ENCODE measurements at places on chromosomes 2 and 18.

- no peak for DNase-seq
These were observed 94.0 kb upstream of the SULT1C3 start for GRCh38 chr2:108145557-108146326.

DNA sequence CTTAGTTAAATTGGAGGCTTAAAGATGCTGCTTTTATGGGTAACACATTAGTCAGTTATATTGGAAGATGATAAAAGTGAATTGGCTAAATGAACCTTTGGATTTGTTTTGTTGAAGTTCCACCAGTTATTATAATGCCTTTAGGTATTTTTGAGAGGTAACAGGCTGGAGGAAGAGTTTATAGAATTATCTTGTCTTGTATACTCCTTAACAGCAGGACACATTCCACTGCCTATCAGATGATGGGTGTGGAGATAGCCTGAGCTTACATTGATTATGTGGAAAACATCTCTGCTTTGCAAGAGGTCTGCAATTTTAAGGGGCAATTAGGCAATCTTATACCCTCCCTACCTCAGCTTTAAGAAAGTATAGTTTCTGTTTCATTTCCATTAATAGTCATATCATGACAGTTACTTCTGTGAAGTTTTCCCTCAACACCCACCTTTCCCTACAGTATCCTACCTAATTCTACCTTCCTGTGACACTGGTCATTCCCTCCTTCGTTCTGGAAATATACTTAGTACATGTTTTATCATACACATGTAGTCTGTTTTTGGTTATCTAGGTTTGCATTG lies 403.7 kb upstream of the SPRED2 start:
- no peak for DNase-seq

DNA sequence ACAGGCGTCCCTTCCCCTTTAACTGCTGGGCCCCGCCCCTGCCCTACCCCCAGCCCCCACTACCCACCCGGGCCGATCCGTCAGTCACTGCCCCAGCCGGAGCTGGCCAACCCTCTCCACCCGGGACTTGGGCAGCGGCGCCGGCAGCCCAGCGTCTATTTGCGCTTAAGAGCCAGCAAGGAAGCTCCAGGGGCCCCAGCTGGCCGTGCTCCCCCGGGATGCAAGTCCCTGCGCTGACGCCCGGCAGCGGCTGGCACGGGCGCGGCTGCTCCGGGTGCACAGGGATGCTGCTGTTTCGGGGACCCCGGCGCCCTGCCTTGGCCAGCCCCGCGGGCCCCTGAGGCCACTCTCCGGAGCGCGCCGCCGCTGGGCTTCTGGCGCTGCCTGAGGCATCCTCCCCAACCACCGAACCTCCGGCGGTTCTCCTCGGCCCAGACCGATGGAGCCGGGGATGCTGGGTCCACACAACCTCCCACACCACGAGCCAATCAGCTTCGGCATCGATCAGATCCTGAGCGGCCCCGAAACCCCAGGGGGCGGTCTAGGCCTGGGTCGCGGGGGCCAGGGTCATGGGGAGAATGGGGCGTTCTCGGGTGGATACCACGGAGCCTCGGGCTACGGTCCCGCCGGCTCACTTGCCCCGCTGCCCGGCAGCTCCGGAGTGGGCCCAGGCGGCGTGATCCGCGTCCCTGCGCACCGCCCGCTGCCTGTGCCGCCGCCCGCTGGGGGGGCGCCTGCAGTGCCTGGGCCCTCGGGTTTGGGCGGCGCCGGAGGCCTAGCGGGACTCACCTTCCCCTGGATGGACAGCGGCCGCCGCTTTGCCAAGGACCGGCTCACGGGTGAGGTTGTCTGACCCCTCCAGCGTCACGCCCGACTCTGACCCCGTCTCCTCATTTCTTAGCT lies at the start of gene TLX2:
TSS of gene TLX2 (plus strand) at position 83 of the 903 bp plus-strand sequence. CDS start at position 440, 357 bp downstream.
- DNase-seq = no peak

DNA sequence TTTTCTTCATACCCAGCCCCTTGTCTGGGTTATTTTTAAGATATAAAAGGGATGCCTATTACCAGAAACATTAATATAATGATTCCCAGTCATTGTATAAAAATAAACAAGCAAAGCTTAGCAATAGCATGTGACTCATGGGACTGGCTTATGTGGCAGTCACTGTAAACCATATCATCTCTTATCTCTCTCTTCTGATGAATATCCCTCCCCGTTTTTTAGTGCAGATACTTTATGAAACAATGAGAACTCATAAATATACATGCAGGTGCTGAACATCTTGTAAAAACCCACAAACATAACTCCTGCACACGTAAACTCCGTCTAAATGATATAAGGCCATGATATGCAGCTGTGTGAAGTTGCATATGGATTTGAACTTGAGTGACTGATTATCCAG lies 154.9 kb downstream of the MGAT5 start:
- no peak for DNase-seq

- DNase-seq = no peak
These were observed 1103.2 kb upstream of the ZEB2 start for GRCh38 chr2:145623136-145623535.

DNA sequence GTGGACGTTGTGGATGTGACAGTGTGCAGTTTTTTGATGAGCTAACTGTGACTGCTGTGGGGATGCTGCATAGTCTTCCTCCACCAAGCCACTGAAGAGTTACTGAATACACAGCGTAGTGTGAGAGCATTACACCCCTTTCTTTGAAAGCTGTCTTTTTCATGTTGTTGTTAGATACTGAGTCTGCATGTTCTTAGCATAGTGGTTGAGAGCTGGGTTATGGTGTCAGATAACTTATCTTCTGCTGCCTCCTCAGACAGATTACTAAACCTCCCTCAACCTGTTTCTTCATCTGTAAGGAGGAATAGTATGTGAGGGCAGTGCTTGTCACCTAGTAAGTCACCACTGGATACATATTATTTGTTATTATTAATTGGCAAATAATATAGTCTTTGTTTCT lies 63.2 kb downstream of the CEP192 start:
- no peak for DNase-seq

DNA sequence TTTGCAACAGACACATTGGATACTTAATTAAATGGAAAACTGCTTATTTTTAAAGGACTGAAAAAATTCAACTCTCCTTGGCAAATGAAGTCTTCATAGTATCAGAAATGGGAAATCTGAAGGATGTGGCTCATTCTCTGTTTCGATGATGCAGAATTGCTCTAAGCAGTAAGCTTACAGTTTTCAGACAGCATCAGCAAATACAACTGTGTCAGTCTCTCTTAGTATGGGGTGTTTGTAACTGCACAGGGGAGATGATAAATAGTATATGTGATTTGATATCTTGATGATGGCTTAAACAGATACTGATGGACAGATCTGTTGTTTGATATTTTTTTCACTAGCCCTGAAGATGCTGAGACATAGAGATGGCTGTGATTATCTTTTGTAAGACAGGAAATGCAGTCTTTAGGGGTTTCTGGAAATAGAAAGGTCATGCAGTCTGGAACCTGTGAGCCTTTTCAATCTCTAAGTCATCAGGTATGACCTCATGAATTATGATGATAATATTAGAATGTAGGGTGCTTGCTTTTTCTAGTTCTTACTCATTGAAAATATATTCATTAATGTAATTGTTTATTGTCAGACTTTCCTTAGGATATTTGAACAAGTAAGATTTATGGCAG lies 84.2 kb downstream of the SLC4A10 start:
- no peak for DNase-seq

- DNase-seq = no peak
These were observed 155.5 kb downstream of the ZFP36L2 start for GRCh38 chr2:43070676-43071502.

DNA sequence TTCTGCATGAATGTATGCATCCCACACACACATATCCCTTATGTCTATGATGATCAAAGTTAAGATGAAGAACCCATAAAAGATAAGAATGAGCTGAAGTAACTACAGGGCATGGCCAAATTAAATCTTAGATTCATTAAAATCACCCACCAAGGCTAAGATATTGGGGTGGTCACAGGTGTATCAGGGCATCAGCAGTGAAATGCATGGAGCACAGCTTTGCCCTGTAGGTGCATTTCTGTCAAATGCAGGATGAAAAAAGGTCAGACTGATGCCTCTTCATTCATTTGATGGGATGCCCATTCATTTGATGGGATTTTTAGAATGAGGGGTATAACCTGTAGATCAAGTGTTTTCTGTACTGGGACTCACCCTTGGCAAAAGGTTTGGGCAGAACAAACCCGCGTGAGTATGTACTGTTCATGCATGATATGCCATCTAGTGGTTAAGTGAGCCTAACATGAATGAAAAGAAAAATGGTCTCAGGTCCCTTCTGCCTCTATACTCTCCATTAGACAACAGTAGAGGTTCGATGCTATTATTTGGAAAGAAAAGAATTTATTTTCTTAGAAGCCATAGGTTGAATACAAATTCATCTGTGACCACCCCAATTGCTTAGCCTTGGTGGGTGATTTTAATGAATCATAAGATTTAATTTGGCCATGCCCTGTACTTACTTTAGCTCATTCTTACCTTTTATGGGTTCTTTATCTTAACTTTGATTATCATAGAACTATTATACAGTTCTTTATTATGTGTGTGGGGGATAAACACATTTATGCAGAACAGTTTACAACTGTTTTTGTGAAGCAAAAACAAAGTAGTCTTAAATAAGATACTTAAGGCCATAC lies 43.2 kb upstream of the NOSTRIN start:
- DNase-seq = no peak

DNA sequence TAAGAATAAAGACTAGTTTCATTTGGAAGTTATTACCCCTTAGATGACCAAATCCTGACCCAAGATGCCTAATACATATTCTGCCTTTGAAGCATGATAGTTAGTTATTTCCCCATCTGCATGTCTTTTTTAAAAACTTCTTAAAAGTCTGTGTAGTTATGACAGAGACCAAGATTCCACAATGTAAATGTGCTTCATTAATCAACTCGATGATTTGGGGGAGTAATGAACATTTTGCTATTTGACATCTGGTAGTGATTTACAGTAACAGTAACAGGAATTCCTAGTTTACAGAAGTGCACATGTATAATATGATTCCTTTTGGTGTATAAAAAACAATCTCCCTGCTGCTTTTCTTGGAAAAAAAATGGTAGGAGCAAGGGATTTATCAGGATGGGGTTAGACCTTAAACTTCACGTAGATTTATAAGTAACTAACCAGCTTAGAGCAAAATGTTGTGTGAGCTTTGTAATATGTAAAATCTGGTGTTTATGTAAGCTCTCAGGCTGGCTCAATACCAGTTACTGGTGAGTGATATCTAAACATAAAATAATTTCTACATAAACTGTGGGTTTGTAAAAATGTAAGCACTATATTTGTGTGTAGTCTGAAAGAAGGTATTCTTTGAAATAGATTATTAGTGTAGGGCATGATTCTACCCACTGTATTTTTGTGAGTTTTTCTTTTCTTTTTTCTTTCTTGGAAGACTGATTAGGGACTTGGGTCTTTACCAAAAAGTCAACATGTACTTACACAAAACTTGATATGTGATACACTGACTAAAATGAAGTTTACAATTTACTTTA lies 641.6 kb downstream of the EPHA4 start:
- DNase-seq = no peak

- DNase-seq = no peak
These were observed 26.0 kb upstream of the FLACC1 start for GRCh38 chr2:201383136-201383535.

DNA sequence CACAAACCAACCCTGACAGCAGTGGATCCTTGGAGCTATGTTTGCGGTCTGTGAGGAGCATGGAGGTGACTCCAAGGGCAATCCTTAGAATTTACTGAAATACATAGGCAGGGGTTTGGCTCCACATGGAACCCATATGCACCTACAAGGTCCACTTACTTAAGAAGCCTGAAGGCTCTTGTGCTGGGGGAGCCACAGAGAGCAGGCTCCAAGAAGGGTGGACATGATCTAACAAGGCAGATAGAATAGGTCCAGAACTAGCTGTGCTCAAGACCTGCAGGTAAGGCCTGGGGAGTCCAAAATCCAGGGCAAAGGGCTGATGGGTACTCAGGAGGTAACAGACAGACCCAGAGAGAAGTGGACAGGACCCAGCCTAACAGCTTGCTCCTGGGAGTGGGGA lies 1.2 kb upstream of the CDK5R2 start:
- no peak for DNase-seq

DNA sequence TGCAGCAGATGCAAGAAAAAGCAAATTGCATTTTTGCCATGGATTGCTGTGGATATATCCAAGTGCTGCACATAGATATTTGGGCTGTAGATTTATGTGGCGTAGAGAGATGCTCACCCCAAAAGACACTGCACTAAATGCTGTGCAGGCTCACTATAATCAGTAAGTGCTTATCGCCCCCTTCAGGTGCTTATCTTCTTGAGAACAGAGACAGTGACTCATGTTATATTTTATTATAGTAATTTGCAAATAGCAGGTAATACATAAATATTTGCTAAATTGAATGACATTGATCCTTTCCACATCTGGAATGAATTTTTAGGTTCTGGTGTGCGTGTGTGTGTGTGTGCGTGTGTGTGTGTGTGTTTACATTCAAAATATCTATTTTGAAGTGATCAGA lies 36.8 kb upstream of the PLEKHM3 start:
- DNase-seq = no peak

- DNase-seq = no peak
These were observed 9.1 kb downstream of the RND3 start for GRCh38 chr2:150478200-150478974.

DNA sequence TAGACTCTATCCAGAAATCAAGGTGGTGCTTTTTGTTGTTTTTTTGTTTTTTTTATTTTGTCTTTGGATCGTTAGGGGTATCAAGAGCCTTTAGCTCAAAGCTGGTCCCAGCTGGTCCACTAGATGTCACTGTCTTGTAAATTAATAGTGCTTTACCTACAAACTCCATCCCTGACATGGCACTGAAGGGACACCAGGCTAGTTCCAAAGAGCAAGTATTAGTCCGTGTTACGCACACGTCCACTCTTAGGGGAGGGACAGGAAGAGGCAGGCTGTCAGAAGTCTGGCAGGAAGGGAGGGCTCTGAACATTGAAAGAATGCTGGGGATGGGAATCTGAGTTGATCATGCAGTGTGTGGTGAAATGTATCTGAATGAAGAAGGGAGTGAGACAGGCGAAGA lies 85.9 kb upstream of the CCBE1 start:
- no peak for DNase-seq

DNA sequence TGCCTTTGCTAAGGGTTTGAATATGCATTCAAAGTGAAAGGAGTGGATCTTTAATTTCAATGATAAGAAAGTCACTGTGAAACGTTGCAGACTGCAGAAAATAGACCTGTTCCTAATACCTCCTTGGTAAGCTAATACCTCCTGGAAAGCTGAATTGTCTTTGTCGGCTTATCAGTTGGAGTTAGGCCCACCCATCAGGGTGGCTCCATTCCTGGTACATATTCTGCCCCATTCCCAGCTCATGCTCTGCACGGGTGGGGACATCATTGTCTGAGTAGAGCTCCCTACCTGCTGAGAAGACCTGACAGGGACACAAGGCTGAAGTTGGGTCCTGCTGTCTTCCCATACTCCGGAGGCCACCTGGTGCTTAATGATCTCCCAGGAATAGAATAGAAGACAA lies 203.3 kb downstream of the EN1 start:
- DNase-seq = no peak

GRCh38 chr2:164439885-164440284 lies 181.4 kb downstream of the GRB14 start:
- DNase-seq = no peak

DNA sequence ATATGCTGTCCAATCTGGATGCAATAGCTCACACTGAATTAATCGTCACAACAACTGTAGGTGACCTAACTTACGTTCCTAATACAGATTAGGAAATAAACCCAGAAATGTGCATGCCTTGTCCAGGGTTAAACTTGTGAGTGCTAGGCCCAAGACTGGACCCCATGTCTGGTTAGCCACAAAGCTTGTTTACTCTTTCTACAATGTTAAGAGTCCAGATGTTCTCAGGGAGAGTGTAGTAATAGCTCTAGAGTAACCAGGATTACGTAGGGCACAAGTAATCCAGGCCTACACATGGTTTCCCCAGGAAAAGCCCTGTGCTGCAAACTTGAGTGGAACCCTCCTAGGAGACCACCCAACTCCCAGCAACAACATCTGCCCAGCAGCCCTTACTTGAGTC lies 26.2 kb downstream of the TRIB2 start:
- DNase-seq = no peak

Measured in urinary bladder (tissue), 4 donors.